ENCODE measurements at places on chromosomes 13 and 19. TPM values are rescaled to one million over a fixed set of nuclear protein-coding genes. Genes with fewer than 3 reads are reported as not detected.

DNA sequence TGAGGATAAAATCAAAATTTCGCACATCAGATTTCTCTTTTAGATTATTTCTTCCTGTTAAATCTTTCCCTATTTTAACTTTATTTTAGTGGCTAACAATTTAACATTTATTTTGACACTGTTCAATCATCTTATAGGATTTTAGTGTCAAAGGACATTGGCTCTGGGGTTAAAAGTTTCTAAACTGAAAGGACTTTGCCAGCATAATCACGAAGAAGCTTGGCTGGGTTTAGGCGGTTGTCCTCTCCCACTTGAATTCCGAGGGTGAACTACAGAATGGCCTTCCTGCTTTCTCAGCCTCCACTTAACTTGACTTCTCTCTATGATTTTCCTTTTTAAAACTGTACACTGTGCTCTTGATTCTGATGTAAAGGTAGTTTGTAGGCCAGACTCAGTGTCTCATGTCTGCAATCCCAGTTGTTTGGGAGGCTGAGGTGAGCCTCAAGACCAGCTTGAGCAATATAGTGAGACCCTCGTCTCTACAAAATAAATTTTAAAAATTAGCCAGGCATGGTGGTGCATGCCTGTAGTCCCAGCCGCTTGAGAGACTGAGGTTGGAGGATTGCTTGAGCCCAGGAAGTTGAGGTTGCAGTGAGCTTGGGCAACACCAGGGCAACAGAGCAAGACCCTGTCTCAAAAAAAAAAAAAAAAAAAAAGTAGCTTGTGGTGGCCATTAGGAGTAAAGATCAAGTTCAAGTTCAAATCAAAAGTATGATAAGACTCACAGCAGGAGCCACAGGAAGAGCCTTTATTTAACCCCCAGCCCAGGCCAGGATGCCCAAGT, 54.8 kb upstream of the KATNAL1 start:
- H3K4me3 ChIP-seq = no peak overlapping the region
- no peaks in the 10 kb centered on the region for H3K36me3 ChIP-seq
- peaks cover 4% of the 10 kb centered on the region for H3K4me1 ChIP-seq
- H3K27ac ChIP-seq = no peak overlapping the region
- no peaks in the 10 kb centered on the region for H3K27me3 ChIP-seq

The MISP gene
- 15.9 TPM for total RNA-seq

DNA sequence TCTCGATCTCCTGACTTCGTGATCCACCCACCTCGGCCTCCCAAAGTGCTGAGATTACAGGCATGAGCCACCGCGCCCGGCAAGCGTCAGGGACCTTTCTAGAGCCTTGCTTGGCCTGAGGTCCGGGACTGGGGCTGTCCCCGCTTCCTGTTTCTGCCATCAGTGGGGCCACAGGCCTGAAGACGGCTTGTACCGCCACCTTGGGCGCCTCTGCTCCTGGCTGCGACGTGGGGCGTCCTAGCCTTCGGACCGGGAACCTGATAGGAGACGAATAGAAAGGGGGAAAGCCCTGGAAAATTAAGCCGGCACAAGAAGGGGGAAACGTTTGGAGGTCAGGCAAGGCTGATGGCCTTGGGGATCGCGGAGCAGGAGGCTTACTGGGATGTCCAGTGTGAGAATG, 35.1 kb downstream of the RNF6 start:
- peak overlapping the region; percentile 70 for H3K4me3 ChIP-seq
- H3K36me3 ChIP-seq = no peaks in the 10 kb centered on the region
- DNase-seq = no peak
- H3K27me3 ChIP-seq = no peaks in the 10 kb centered on the region
- no peak overlapping the region for H3K27ac ChIP-seq
- H3K4me1 ChIP-seq = peaks cover 8% of the 10 kb centered on the region

The S1PR5 gene
- total RNA-seq = 2.1 TPM

GRCh38 chr19:18861235-18861634, 29.5 kb downstream of the UPF1 start:
- peaks cover 14% of the 10 kb centered on the region for H3K4me1 ChIP-seq
- no peaks in the 10 kb centered on the region for H3K27me3 ChIP-seq
- H3K27ac ChIP-seq = no peak overlapping the region
- H3K36me3 ChIP-seq = peaks cover 100% of the 10 kb centered on the region

DNA sequence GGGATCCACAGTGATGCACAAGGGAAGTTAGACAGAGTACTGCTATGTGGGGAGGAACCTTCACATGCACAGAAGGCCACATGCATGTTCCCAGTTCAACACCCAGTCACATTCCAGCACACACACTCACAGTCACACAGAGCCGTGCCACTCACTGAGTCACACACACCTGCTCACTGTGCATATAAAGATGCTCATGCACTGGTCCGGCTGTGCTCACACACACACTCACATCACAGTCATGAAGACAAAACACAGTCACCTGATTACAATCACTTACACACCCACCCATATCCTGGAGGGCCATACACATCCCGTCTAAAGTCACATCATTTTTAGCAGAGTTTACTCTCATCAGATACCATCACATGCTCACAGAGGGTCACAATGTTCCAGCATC, 478 bp downstream of the CLC start:
- no peaks in the 10 kb centered on the region for H3K4me1 ChIP-seq
- no peaks in the 10 kb centered on the region for H3K27me3 ChIP-seq
- H3K4me3 ChIP-seq = no peak overlapping the region
- H3K36me3 ChIP-seq = no peaks in the 10 kb centered on the region
- no peak for DNase-seq
- H3K27ac ChIP-seq = no peak overlapping the region

DNA sequence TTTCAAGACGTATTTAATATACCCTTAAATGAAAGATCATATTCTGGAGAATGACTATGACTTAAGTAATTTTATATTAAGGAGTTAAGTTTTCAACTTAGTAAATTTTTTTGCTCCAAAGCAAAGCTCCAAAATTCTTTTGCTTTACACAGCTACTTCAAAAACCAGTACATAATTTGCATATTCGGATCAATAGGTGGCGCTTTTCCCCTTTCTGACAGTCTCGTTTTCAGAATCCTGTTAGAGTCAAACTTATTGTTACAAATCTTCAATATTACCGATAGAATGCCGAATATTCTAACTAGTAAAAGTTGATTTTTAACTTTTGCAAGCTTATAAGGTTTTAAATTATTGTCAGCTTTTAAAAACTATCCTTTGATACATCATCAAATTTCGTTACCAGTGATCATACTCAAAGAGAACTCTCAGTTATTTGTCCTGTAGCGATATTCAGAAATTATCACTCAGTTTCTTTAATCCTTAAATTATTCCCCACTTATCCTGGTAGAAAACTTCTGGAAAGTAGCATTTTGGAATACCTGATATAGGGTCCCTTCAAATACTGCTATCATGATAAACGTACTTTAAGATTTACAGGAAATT, 852.7 kb upstream of the KLHL1 start:
- no peaks in the 10 kb centered on the region for H3K36me3 ChIP-seq
- H3K27ac ChIP-seq = no peak overlapping the region
- no peaks in the 10 kb centered on the region for H3K27me3 ChIP-seq
- no peaks in the 10 kb centered on the region for H3K4me1 ChIP-seq
- DNase-seq = no peak

GRCh38 chr19:6062274-6062673, 48.0 kb downstream of the RFX2 start:
- no peaks in the 10 kb centered on the region for H3K36me3 ChIP-seq
- peak overlapping the region; percentile 1 for H3K4me3 ChIP-seq
- H3K27me3 ChIP-seq = no peaks in the 10 kb centered on the region
- peak; percentile 79 for DNase-seq
- H3K27ac ChIP-seq = peak overlapping the region; percentile 86

The IFNL1 gene
- not detected for total RNA-seq

The FXYD3 gene
- total RNA-seq = 145 TPM

The ACER1 gene
- total RNA-seq = not detected

The DZIP1 gene
- total RNA-seq = 7.1 TPM

DNA sequence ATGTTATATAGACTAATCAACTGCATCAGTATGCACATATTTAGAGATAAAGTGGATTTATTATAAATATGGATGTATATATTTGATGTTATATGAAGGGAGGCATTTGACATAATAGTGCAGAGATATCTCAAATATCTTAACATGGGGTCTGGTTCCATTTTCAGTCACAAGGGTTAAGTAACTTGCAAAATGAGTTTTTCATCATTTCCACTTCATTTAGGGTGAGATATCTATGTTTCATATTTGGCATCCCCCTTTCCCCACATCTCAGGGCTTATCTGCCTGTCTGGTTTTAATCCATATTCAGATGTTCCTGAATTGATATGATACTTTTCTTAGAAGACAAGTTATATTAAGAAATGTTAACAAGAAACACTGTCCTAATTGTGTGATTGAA, 2141.2 kb downstream of the PCDH9 start:
- no peaks in the 10 kb centered on the region for H3K27me3 ChIP-seq
- H3K36me3 ChIP-seq = no peaks in the 10 kb centered on the region
- H3K4me3 ChIP-seq = no peak overlapping the region
- DNase-seq = no peak
- no peaks in the 10 kb centered on the region for H3K4me1 ChIP-seq

DNA sequence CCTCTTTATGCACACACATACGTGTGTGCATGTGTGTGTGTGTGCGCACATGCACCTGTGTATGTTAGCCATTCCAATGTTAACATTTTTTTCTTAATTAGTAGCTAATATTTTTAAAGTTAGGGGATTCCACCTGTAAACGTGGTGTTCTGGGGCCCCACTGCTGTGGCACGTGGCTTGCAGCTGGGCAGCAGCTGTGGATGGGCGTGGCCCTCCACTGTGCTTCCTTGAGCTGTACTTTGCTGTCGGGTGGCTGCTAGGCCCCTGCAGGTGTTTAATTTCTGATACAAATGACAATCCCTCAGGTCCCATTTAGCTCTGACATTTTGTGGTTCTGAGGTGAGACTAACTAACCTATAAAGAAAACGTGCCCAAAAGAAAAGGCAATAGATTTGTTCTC, 58.9 kb upstream of the GJB6 start:
- no peaks in the 10 kb centered on the region for H3K4me1 ChIP-seq
- no peak for DNase-seq
- no peak overlapping the region for H3K27ac ChIP-seq
- H3K4me3 ChIP-seq = no peak overlapping the region

DNA sequence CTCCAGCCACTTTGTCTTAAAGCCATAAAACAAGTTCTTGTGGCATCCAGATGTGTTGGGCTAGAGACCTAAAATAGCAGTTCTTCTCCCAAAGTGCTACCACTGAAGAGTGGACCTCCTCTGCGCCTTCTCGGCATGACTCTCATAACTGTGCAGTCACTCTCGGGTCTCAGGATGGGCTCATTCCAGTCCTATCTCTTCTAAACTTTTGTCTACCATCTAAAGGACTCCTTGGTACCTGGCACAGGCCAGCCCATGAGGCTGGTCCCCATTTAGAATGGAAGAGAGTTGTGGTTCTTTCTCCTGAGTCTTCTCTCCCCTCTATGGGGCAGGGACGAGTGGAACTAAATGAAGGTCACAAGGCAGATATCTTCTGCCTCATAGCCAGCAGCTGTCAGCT, 272.0 kb upstream of the TMTC4 start:
- no peak overlapping the region for H3K4me3 ChIP-seq
- no peaks in the 10 kb centered on the region for H3K27me3 ChIP-seq
- no peaks in the 10 kb centered on the region for H3K36me3 ChIP-seq

GRCh38 chr13:38462605-38463004, 113.0 kb downstream of the UFM1 start:
- no peak overlapping the region for H3K27ac ChIP-seq
- no peak for DNase-seq
- no peaks in the 10 kb centered on the region for H3K27me3 ChIP-seq

DNA sequence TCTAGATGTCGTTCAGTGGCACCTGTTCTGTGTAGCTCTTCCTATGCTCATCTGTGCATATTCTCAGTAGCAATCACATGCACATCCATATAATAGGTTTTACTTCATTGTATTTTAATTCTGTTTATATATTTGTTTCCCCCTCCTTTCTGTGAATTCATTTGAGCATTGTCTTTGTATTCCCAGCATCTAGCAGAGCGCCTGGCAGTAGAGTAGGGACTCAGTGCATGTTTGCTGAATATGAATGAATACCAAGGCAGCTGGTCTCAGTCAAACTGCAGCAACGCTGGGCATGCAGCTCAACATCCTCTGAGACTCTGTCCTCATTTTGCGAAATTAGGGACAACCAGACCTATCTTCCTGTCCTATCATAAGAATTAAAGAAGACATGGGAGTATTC, 330.1 kb downstream of the SPRY2 start:
- no peaks in the 10 kb centered on the region for H3K36me3 ChIP-seq
- H3K27ac ChIP-seq = no peak overlapping the region
- DNase-seq = no peak
- H3K27me3 ChIP-seq = no peaks in the 10 kb centered on the region

DNA sequence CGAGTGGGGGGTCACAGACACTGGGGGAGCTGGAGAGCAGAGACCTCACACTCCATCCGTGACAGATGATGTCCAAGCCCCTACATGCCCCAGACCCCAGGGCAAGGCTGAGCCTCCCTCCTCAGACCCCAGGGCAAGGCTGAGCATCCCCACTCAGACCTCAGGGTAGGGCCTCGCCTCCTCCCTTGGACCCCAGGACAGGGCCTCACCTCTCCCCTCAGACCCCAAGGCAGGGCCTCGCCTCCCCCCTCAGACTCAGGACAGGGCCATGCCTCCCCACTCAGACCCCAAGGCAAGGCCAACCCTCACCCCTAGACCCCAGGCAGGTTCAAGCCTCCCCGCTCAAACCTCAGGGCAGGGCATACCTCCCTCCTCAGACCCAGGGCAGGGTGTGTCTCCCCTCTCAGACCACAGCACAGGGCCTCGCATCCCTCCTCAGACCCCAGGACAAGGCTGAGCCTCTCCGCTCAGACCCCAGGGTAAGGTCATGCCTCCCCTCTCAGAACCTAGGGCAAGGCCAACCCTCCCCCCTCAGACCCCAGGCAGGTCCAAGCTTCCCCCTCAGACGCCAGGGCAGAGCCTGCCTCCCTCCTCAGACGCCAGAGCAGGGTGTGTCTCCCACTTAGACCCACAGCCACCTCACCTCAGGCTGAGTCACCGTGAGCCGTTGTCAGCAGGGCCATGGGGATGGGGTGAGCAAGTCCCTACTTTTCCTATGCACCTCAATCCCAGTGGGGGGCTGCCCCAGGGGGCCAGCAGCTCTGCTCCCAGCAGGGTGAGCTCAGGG, 1.7 kb upstream of the S1PR4 start:
- H3K27me3 ChIP-seq = no peaks in the 10 kb centered on the region
- peak overlapping the region; percentile 28 for H3K4me3 ChIP-seq
- peaks cover 14% of the 10 kb centered on the region for H3K4me1 ChIP-seq
- DNase-seq = peak; percentile 87
- no peaks in the 10 kb centered on the region for H3K36me3 ChIP-seq

- H3K27me3 ChIP-seq = no peaks in the 10 kb centered on the region
- H3K4me3 ChIP-seq = no peak overlapping the region
- no peak overlapping the region for H3K27ac ChIP-seq
These were observed 289.4 kb upstream of the MIR17HG start for GRCh38 chr13:91058066-91058465.

- peaks cover 42% of the 10 kb centered on the region for H3K27me3 ChIP-seq
- no peak overlapping the region for H3K4me3 ChIP-seq
- DNase-seq = no peak
- H3K36me3 ChIP-seq = no peaks in the 10 kb centered on the region
- no peaks in the 10 kb centered on the region for H3K4me1 ChIP-seq
These were observed 23.2 kb downstream of the ZNRF4 start for GRCh38 chr19:5478241-5478924.
